ENCODE measurements at places on chromosomes 1 and 21. TPM values are rescaled to one million over a fixed set of nuclear protein-coding genes. Genes with fewer than 3 reads are reported as not detected.
A peak's percentile ranks its signal among the peaks of the same experiment; 100 is the strongest.

INSRR gene
- not detected for polyA plus RNA-seq

DNA sequence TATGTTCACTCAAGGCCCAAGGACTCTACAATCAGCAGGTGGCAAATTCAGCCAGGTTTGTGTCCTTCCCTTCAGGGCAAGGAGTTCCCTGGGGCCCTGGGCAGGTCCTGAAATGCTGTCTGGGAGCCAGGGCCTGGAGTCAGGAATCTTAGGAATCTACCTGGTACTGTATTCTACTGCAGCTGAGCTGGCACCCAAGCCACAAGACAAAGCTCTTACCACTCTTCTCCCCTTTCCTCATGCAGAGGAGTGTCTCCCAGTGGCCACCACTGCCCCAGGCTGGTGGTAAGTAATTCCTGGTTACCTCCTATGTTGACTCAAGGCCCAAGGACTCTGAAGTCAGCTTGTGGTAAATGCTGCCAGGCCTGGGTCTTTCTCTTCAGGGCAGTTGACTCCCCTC, 153.4 kb downstream of the NRIP1 start:
- DNase-seq: no peak

- no peak for DNase-seq
Measured at GRCh38 chr1:42996384-42996970, 37.8 kb upstream of the SLC2A1 start.

GRCh38 chr1:157279138-157279801, 141.1 kb upstream of the ETV3 start:
- DNase-seq: no peak

DNA sequence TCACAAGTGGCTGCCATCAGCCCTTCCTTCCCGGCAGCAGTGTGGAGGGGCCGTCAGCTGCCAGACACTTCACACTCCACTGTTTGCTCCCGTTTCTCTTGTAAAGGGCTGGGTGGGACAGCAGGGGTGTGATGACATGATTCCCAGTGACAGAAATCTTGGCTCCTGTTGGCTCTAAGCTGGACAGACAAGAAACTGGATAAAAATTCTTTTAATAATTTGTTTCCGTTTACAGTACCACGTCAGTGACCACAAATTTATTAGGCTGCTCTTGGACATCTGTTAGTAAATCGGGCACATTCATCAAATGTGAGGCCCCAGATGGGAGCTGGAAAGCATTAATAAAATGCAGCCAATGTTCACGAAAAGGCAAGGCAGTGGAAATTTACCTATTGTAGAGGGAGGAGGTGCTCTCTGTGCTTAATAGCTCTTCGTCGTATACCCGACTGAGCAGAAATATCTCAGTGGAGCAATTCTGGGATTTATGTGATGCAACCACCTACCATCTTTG, 353.7 kb upstream of the GREM2 start:
- DNase-seq: no peak

PIK3R3 gene
- 14.5 TPM for polyA plus RNA-seq

DNA sequence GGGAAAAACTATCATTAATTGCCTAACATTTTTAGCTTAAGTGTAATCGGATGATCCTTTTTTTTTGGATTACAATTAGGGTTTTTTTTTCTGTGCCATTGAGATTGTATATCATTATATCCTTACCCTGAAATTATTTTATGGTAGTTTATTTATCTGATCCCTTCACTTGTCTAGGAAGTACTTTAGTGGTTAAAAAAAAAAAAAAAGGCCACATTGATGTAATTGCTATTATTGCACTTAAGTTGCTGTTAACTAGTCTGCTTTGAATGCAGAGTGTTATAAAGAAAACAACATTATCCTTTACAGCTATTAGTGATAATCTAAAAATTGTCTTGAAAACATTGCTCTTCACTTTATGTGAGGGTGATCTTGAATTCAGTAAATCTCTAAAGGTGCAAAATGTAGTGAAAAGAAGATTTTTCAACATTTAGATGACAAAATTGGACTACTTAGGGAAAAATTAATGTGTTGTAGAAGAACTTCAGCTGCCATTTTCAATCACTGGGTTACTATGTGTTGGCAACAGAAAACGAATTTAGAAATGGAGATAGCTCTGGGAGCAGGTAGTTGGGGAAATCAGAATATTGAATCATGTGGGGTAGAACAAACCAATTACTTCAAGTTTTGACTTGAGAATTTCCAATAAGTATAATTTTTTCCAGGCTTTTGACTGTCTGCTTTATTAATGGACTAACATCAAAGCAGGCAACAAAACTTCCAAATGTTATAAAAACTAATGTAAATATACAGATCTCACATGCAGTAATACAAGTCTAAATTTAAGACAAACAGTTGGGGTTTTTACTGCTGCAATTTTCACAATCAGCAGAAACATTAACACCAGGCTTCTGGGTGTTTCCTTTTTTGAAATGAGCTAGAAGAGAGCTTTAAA, 5.0 kb downstream of the ADGRL2 start:
- DNase-seq: no peak

- DNase-seq: no peak
Measured at GRCh38 chr1:76137746-76138145, 63.2 kb downstream of the ST6GALNAC3 start.

HTR6 gene
- not detected for polyA plus RNA-seq

DNA sequence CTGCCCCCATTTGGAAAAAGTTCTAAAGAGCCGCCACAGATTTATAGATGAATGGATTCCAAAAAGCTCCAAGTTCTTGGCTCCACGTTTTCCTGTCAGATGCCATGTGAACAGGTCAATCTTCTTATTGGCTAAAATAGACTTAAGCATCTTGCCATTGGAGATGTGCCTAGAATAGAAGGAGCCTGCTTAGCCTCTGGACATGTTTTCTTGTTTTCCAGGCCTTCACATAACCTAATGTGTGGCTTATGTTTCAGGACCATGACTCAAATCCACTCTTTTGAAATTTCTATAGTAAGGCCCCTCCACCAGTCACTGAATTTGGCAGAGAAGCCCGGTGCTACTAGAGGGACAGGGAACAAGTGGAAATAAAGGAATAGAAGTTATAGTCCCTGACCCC, 31.5 kb downstream of the PHC2 start:
- DNase-seq: no peak

GRCh38 chr1:234127026-234127671, 222.7 kb downstream of the SLC35F3 start:
- DNase-seq: no peak

DNA sequence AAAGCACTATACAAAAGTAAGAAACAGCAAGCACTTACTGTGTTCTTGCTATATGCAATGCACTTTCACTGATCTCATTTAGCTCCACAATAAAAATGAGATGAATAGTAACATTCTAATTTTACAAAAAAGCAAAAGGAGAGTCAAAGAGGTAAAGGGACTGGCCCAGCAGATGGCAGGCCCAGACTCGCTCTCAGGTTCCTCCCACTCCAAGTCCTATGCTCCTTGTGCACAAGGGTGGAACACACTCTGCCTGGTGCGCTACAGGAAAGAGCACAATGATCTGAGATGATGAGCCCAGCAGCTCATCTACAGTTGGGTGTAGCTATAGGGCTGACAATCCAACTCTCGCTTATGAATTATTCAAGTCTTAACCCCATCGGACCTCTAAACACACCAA, 94.1 kb upstream of the LYST start:
- DNase-seq: no peak

DNA sequence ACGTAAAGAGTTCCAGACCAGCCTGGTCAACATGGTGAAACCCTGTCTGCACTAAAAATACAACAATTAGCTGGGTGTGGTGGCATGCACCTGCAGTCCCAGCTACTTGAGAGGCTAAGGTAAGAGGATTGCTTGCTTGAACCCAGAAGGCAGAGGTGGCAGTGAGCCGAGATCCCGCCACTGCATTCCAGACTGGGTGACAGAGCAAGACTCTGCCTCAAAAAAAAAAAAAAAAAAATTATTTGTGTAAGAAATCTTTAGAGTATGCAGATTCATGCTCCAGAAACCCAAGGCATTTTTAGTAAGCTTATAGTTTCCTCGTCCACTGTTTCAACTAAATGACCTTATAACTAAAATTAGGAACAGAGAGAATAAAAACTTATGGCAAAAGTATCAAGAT, 51.3 kb downstream of the ABL2 start:
- DNase-seq: no peak

- DNase-seq: no peak
Measured at GRCh38 chr1:234607109-234608024, 2.6 kb downstream of the IRF2BP2 start.

DNA sequence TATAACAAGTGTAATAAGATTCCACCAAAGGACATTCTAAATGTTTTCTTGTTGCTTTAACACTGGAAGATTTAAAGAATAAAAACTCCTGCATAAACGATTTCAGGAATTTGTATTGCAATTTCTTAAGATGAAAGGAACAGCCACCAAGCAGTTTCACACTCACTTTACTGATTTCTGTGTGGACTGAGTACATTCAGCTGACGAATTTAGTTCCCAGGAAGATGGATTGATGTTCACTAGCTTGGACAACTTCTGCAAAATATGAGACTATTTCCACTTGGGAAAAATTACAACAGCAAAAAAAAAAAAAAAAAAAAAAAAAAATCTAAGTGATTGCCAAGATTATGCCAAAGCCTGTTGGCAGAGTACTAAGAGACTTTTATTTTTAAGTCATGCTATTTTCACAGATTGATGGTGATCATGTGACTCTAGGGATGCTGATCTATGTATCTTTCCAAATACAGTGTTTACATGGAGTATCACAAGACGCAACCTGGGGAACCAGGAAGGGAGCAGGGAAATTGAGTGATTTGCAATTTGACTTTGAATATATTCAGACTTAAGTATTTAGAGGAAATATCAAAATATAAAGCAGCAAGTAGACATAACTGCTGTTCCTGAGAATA, 341.0 kb downstream of the NTNG1 start:
- DNase-seq: no peak

RNU1-3 gene
- not detected for polyA plus RNA-seq

KIF17 gene
- 2.7 TPM for polyA plus RNA-seq

DNA sequence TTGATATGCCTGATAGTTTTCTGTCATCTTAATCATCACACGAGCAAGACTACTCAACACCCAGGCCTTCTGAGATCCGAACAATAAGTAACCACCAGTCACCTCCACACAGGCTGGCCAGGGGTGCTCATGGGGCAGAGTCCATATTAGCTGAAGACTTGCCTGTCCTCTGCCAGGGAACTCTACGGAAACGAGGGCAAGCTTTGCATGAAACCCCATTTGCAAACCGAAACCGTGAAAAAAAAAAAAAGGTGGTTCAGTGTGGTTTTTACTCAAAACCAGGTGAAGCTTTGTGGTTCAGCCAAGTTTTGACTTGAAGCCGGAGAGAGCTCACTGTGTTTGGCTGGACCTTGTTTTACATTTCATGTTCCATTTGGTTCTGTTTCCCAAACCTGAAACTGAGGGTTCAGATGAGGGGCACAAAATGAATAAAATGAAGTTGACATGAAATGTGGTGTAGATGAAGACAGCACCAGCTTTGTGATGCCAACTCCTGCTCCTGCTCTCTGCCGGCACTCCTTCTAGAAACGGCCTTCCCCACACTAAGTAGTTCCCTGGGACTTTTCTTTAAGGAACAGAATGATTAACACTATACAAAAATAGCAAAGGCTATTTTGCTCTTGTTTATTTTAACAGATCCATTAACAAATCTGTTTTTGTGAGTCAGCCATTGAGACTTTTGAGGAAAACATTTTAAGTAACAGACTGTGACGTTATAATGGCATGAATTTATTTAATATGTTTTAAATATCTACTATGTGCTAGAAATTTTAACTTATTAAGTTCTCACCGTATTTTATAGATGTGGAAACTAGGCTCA, 74.7 kb downstream of the RUNX1 start:
- no peak for DNase-seq

- no peak for DNase-seq
Measured at GRCh38 chr1:59604191-59604590, 210.6 kb upstream of the HOOK1 start.

FCRL6 gene
- polyA plus RNA-seq: not detected

DNA sequence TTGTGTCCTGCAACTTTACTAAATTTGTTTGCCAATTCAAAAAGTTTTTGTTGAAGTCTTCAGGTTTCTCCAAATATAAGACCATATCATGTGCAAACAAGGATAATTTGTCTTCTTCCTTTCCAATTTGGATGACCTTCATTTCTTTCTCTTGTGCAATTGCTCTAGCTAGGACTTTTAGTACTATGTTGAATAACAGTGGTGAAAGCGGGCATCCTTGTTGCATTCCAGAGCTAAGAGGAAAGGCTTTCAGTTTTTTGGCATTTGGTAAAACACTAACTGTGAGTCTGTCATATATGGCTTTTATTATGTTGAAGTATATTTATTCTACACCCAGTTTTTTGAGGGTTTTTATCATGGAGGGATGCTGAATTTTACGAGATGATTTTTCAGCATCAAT, 630.0 kb upstream of the ADGRL2 start:
- no peak for DNase-seq

GRCh38 chr1:165842671-165843129, 15.3 kb downstream of the UCK2 start:
- no peak for DNase-seq

- DNase-seq: no peak
Measured at GRCh38 chr1:225855503-225856300, 26.5 kb downstream of the TMEM63A start.

DNA sequence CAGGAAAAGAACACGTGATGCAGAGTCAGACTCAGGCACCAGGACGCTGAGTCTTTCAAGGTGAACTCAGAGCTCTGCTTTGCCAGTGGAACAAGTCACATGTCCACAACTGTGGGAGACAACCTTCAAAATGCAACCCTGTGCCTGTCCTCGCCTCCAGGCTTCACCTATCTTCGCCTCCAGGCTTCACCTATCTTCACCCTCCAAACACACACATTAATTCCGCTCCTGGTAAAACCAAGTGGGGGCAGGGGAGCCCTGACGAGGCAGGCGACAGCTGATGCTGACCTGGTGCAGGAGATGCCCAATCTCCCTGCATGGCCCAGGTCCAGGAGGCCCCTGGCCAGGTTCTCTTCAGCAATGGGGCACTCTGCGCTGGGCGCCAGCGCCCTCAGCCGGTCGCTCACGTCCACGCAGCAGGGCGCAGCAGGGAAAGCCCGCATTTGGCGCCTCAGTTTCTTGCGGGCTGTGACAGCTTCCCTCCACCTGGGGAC, 28.0 kb upstream of the LSS start:
- DNase-seq: no peak

- peak; percentile 96 for DNase-seq
Measured at GRCh38 chr21:38768471-38769063, 37.2 kb upstream of the ETS2 start.

DNA sequence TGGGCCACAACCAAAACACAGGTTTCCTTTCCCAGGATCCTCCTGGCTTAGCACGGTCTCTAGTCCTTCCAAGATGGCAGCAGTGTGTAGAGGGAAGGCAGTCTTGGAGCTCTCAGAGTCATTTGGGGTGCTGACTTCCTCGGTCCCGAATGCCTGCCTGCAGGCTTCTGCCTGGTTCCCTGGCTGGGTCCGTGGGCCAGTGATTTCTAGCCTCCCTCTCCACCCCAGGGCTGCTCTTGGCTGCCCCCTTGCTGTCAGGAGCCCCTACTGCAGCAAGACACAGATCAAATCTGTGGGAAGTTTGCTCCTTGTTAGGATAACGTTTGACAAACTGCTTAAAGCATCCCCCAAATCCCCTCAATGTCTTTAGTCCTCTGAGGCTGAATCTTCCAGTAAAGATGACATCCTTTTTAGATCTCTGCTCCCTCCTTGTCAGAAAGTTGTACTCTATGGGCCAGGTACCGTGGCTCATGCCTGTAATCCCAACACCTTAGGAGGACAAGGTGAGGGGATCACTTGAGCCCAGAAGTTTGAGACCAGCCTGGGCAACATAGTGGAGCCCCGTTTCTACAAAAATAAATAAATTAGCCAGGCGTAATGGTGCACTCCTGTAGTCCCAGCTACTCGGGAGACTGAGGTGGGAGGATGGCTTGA, 272.5 kb downstream of the RRAGC start:
- DNase-seq: no peak

FMO1 gene
- polyA plus RNA-seq: not detected

MASP2 gene
- not detected for polyA plus RNA-seq

- no peak for DNase-seq
Measured at GRCh38 chr1:171869097-171869496, 27.8 kb downstream of the DNM3 start.

All from AG04450 (cell line).